Stimulated activated CD4-positive, alpha-beta T cell treated with anti-CD3 and anti-CD28 coated beads, TNF-alpha, amount 100 ng/mL, for 1 hour (primary cell): ENCODE measurements at places on chromosomes 4 and X.

DNA sequence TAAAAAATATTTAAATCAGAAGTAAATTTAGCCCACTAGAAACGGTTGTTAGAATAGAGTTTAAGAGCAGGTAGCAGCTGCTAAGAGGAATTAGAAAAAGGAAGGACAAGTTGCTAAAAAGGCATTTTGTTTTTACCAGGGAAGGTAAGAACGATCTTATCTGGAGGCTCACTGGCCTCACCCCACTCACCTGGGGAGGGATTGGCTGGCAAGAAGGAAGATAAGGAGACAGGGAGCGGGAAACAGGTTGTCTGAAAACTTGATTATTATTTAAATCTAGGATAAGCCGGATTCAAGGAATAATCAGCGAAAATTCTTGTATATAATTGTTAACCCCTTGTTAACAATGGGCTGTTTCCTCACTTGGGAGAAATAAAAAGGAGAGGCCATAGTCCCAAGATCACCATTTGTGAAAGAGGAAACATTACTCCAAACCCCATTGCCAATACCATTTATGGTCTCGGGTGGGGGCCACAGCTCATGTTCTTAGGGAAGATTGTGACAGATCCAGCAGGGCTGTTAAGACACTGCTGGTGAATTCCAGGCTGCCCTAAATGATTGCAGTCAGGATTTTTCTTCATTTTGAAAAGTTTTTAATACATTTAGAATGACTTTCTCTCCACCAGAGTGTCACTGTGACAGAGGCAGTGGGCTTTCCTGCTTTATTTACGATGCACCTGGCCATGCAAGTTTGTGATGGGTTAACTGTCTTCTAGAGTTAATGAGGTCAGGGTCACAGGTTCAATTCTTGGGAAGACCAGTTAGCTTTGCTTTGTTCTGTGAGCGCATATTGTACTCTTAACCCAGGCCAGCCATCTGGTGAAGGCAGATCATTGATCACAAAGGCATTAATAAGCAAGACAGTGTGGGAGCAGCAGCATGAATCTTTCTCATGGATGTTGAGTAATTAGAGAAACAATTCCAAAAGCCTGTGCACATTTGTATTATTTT lies 106.6 kb downstream of the CEP135 start:
- DNase-seq = no peak

DNA sequence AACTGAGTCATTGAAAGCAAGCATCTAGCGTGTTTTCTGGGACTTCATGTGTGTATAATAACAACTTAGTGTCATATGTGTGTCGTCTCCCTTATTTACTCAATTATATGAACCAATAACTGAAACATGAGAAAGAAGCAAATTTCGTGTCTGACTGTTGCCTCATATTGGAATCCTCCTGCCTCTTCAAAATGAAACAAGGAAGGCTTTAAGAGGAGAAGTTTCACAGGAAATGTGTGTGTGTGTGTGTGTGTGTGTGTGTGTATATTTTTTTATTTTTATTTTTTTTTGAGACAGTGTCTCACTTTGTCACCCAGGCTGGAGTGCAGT lies 145.8 kb upstream of the SFRP2 start:
- no peak for DNase-seq

- no peak for DNase-seq
Measured at GRCh38 chr4:72604324-72604723, 35.3 kb upstream of the ADAMTS3 start.

DNA sequence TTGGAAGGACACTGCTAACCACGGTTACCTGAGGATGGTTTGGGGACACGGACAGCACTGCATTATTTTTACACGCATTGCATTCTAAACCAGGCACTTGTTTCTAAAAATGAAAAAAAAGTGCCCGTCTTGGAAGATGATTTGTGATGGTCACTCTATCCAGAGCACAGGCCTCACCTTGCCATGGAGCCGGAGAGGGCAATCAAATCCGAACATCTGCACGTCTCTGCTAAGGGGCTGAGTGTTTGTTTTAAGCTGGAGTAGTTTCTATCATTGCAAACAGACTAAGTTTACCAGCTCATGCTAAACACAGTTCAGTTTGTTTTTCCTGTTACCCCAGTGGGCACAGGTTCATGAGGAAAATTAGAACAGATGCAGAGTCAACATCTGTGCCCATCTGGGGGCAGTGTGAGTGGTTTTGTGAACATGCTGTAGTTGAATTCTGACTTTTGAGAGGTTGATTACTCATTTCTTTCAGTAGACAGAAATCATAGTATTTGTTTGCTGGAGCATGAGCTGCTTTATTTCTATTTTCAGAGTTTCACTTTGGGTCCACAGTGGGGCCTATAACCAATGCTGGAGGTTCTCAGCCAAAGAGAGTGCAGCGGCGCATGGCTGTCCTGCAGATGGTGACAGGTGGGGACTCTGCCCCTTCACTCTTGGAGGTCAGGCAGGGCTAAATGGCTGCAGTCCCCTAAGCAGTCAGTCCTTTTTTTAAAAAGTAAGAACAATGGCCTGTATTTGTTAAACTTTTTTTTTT lies 65.4 kb upstream of the ENPP6 start:
- no peak for DNase-seq

DNA sequence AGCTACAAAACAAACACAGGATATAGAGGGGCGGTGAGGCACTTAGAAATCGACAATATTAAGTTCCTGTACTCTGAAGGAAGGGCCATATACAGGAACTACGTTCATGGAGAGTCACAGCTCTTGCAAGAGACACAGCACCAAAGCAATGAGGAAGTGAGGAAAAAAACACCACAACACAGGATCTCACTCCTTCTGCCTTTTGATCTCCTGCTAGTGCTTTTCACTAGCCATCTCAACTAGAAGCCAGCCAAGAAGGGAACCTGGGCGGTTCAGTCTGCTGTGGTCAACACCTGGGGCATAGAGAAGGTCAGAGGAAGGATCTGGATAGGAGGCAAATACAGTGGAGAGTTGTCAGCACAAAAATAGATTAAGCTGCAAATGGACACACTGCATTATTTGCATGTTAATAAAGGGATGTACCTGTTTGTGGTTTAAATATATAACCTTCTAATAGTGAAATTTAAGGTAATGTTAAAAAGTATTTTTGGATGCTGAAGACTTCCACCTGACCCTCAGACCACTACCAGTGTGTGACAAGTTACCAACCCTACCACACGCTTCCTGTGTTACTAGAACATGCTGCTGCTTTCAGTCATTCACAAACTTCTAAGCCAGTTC lies 104.6 kb downstream of the DTHD1 start:
- DNase-seq = no peak

GRCh38 chr4:119139311-119139710 lies 3.7 kb downstream of the MYOZ2 start:
- no peak for DNase-seq

- DNase-seq = no peak
Measured at GRCh38 chr4:153222707-153223426, 18.6 kb downstream of the TRIM2 start.

DNA sequence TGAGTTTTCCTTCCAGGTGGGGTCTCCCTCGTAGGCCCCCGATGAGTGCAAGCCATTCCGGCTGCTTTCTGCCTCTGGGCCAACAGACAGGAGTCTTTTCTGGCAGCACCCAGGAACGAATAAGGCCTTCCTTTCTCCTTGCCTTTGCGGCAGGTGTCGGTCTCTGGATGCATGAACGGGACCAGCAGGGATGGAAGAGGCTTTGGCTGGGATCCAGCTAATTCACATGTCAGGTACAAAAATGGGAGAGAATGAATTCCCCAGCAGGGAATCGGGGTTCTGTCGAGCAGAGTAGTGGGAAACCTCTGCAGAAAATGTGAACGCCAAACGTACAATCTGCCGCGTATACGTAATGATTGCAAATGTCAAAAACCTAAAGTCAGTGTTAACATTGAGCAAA lies 146.1 kb upstream of the TBL1X start:
- DNase-seq = no peak

DNA sequence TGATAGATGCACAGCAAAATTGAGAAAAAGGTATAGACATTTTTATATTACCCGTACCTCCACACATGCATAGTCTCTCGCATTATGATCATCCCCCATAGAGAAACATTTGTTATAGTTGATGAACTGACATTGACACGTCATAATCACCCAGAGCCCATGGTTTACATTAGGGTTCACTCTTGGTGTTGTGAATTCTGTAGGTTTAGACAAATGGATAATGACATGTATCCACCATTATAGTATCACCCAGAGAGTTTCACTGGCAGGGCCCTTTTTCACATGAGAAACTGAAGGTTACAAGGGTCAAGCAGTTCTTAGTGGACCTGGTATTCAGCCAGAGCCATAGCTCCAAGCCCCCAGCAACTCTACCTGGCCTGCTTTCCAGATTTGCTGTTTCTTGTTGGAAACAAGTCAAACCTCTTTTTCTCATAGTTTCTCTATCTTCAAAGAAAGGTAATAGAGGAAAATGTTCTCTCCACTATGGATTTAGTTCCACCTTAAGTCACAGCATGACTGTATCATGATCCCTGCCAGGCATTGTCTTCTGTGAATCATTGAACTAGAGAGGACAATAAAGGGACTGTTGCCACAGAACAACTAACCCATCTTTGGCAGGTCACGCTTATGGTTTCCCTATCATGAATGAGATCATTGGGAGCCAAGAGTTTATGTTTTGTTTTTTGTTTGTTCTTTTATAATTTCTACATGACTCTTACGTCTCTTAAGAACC lies 64.0 kb downstream of the HHIP start:
- DNase-seq = no peak

DNA sequence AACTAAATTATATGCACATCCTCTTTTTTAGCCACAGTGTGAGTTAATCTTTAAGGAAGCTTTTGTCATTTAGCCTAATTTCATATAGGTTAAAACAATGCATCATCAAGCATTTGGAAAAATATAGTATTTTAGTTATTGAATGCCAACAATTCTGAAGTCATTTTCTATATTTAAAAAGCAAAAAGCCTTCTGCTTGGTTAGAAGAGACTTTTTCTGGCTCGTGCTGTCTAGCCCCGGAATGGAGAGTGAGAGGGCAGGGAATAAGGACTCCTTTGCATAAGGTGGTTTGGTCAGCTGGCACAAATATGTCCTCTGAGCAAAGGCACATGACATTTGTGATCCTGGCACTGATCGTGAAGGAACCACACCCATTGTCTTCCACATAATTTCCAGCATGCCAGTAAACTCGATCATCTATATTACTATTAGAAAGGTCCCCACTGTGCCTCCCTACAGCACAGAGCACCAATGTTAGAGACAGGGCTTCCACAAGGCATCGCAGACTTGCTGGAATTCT lies 393.7 kb upstream of the INTU start:
- no peak for DNase-seq

DNA sequence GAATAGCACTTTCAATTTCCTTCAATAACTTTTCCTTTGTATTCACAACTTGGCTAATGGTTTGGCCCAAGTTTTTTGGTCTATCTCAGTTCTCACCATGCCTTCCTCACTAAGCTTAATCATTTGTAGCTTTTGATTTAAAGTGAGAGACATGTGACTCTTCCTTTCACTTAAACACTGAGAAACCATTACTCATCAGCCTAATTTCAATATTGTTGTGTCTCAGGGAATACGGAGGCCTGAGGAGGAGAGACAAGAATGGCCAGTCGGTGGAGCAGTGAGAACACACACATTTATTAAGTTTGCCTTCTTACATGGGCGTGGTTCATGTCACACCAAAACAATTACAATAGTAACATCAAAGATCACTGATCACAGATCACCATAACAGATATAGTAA lies 56.7 kb downstream of the TSPAN5 start:
- DNase-seq = no peak
